Mammary microvascular endothelial cell (primary cell): ENCODE measurements at places on chromosomes 2 and 18. TPM values are rescaled to one million over a fixed set of nuclear protein-coding genes. Genes with fewer than 3 reads are reported as not detected.

HMSD gene
- total RNA-seq = not detected in 2 replicates

ZNF892 gene
- 2.5 and 2.6 TPM in 2 replicates for total RNA-seq

DSG1 gene
- total RNA-seq = not detected in 2 replicates

PARD3B gene
- 3.0 and 3.1 TPM in 2 replicates for total RNA-seq

CTAGE1 gene
- total RNA-seq = not detected in 2 replicates

ABCB11 gene
- under 0.01 and 0.05 TPM in 2 replicates for total RNA-seq
